ENCODE measurements at places on chromosomes 4 and X.

DNA sequence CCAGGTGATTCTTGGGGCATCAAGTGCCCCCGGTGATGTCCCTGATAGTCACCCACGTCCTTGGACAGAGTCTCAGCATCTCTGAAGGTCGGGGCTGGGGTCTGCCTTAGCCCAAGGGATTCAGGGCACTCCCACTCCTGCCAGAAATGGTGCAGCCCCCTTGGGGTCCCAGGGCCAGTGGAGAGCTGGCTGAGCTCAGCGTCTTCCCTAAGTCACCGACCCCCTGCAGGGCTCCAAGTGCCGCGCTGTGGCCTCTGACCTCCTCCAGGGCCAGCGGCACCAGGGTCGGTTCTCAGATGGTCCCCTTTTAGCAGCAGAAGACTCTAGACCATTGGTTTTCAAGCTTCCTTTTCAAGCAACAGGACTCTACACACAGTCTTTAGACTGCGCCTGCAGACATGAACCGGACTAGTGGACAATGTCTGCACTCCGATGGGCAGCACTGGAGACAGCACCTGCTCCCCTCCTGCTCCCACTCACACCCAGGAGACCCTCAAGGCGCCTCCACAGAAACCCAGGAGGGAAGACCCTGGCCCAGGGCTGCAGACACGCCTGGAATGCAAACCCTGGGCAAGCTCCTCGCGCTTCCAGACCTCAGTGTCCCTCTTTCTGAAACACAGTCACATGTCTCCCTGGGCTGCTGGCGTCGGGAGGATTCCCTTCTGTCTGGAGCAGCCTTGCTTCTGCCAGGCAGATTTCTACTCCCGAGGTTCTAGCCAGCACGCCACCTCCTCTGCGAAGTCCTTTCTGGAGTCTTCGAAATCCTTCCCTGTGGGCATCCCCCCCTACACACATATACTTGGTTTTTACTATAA lies 53.9 kb downstream of the ABLIM2 start:
- DNase-seq: no peak

DNA sequence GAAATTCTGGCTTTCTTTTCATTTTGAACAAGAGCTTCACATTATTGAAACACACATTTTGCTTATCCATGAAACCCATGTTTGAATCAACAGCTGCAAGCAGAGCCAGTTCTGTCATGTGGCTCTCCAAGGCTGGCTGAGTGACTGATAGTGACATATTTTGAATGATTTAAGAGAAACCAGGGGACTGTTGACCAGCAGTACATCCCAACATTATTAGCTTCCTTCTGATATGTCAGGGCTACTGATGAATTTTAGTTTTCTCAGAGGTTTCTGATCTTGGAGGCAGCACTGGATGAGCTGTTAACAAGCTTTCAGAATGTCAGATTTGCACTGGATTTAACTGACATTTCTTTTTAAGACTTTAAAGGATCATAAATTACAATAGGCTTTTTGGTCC lies 74.6 kb upstream of the GRXCR1 start:
- DNase-seq: no peak

DNA sequence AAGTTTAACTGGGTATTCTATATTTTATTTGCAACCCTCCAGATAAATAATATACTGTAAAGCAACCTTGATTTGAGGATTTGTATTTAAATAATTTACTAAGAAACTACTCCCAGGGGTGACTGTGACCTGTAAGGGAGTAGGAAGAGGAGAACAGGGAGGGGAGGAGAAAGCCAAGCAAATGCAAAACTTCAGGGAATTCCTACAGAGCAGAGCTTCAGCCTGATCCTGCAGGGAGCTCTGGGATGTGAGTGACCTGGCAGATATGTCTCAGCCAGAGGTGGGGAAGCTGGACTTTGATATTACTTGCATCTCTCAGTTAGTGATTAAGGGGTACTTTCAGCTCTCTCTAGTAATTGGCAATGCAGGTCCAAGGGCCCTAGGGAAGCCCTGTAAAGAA lies 302.0 kb downstream of the FRMPD4 start:
- no peak for DNase-seq

GRCh38 chr4:95596676-95597075 lies 47.9 kb upstream of the UNC5C start:
- no peak for DNase-seq

GRCh38 chrX:152646961-152647360 lies 9.3 kb downstream of the GABRQ start:
- no peak for DNase-seq
